8988T (cell line): ENCODE measurements at places on chromosomes 11 and 22.

- no peak for DNase-seq
Observed at GRCh38 chr11:56637500-56637899, 4.7 kb downstream of the OR5AP2 start.

DNA sequence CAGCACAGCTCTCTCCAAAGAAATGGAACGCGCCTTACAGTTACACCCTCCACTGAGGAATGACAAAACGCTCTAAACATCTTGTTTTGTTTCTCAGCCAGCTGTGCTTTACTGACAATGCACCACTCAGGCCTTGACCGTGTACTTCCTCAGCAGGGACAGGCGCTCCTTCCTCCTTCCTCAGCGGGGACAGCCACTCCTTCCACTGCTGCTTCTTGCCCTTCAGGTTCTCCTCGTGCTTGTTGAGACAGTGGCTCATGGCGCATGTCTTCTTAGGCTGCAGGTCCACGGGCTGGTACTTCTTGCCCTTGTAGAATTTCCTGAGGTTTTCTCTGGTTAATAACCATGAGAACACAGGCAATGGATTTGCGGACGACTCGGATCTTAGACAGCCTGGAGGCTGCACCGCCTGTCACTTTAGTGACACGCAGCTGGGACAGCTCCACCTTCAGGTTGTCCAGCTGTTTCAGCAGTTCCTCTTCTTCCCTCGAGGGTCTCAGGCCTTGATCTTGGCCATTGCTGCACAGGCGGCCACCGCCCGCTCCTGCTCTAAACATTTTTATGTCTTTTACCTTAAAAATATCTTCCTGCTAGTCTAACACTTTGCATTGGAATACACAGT, 613.8 kb downstream of the BRD1 start:
- DNase-seq: no peak

DNA sequence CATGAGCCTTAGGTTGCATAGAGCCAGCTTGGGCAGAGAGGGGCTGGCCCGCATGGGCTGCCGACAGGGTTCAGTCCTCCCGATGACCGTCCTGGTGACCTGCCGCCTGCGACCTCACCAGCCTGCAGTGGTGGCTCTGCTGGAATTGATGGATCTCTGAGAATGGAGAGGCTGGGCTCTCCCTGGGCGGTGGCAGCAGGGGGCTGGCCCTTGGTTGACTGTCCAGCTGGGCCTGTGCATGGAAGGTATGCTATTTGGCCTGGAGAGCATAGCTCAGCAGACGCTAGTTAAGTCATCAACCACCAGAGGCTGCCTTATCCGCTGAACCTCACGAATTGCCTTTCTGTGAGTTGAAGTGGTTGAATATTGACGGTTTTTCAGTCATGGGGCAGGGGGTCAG, 19.7 kb downstream of the GRAMD4 start:
- no peak for DNase-seq

DNA sequence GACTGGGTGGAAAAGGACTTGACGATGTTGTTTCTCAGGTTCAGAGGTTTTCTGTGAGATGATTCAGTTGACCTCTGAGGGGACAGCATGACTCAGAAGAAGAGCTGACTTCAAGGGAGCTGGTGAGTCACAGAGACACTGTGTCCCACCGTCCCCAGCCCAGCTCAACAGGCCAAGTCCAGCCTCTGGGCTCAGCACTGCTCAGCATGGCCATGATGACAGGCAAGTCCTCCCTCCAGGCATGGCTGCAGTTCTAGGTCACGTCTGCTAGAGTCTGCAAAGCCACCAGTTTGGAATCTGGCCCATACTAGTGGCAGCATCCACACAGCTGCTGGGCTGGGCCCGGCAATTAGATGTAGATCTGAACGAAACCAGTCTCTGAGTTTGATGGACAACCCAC, 12.9 kb downstream of the TRIM29 start:
- DNase-seq: no peak

DNA sequence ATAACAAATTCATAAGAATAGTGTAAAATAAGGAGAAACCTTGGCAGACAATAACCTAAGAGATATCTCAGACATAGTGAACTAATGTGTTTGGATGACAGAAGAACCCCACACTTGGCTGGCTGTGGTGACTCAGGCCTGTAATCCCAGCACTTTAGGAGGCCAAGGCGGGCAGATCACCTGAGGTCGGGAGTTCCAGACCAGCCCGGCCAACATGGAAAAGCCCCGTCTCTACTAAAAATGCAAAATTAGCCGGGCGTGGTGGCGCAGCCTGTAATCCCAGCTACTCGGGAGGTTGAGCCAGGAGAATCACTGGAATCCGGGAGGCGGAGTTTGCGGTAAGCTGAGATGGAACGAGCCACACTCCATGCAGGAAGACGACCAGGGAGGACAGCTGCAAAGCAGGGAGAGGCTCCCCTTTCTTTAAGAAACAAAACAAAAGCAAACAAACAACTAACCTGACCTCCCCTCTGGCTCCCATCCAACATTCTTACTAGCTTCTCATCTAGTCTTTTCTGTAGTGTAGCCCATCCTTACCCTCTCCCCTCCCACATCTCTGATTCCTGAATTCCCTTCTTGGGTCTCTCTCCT, 84.2 kb downstream of the ZNF280B start:
- DNase-seq: no peak

DNA sequence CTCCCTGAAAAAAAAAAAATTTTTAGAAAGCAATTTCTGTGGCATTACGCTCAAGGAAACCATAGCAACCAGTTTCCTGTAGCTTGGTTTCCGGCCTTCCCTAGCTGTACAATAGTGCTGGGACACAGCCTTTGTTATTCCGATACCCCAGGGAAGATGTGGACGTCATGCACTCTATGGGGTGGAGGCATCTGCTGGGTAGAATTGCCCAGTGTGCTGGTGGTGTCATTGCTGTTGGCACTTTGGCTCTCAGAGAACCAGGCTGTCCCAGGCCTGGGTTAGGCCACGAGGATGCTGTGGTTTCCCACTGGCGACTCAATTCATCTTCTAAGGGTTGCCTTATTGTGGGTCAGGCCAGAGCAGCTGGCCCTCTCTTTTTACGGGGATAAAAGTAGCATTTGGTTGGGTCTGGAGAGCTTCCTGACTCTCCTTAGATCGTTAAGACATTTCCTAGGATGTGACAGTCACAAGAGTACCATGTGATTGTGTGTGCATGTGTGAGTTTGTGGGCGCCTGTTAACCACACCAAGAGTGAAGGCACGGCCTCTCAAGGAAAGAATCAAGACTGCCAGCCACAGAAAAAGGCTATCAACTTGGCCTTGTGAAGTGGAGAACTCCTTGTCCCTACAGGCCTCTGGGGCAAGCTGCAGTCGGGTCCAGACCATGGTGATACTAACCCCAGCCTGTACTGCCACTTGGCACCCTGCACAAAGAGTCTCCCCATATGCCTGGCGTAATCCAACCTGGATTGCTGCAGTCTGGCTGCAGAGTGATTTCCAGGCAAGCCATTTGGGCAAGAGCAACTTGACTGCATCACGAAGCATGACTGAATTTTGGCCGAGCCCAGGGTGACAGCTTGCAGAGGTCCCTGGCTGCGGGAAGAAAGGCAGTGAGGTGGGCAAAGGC, 35.9 kb upstream of the NAV2 start:
- DNase-seq: no peak

- DNase-seq: no peak
Observed at GRCh38 chr11:86625544-86625943, 46.9 kb downstream of the ME3 start.

GRCh38 chr22:44901301-44901700, 108.5 kb downstream of the PHF21B start:
- DNase-seq: no peak

DNA sequence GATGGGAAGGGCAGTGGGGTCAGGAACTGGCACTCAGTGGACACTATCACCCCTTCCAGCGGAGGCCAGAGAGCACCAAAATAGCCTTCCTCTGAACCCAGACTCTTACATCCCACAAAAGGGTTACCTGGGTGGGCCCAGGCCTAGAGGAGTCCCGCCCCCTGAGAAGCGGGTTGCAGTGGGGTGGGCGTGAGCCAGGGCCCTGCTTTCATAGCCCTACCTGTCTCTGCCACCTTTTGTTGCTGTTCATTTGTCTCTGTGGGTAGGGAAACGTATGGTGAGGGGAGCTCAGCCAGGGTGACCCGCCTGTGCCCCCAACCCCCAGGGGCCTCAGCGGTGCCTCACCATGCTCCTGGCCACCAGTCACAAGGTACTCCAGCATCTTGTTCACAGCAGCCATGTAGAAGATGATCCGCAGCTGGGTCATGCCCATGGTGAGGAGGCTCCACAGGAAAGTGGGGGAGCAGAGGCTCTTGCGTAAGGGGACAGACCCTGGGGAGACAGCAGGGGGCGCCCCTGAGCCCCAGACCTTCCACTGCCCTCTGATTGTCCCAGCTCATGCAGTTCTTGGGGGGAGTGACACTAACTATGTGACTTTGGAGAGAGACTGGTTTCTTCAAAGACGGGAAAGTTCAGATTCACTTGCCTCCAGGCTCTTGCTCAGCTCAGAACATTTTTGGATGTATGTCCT, 24.0 kb downstream of the SLC43A1 start:
- DNase-seq: no peak

- DNase-seq: no peak
Observed at GRCh38 chr11:12459374-12459773, 82.0 kb downstream of the PARVA start.

DNA sequence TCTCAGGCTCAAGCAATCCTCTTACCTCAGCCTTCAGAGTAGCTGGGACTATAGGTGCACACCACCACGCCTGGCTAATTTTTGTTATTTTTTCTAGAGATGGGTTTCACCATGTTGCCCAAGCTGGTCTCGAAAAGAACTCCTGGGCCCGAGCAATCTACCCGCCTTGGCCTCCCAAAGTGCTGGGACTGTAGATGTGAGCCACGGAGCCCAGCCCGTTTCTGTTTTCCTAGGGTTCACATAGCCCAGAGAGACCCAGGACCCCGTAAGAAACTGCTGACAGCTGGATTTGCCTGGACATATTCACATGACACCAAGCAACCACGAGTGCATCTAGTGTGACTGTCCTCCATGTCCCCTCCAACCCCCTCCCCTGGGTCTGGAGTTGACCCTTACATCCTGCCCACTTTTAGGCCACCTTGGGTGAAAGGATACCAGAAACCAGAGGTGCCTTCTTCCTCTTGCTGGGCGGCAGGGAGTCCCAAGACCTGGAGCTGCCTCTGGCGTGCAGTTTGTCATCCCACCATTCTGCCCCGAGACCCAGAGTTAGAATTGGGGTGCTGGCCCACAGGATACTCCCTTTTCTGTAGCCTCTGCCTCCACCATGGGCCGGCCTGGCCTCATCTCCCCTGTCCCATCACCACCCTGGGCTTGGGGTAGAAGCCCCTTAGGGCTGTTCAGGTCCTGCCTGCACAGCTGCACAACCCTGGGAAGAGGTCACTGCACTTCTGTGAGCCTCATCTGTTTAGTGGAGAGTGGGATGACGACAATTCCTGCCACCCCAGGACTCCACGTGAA, 3.7 kb upstream of the RIN1 start:
- peak; percentile 8 for DNase-seq

- no peak for DNase-seq
Observed at GRCh38 chr11:60858731-60859464, 3.1 kb upstream of the PTGDR2 start.

DNA sequence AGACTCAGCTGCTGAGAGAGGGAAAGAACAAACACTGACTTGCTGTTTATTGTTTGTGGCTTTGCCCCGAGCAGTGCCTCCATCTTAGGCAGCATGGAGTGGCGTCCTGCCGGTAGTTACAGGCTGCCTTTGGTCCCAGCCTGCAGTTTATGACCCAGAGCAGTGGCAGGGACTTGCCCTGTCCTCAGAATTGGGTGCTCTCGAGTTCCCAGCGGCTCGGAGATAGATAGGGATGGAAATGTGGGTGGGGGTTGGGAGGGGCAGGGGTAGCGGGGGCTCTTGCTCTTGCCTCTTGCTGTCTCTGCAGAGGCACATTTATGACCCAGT, 3.1 kb downstream of the ALX4 start:
- no peak for DNase-seq

DNA sequence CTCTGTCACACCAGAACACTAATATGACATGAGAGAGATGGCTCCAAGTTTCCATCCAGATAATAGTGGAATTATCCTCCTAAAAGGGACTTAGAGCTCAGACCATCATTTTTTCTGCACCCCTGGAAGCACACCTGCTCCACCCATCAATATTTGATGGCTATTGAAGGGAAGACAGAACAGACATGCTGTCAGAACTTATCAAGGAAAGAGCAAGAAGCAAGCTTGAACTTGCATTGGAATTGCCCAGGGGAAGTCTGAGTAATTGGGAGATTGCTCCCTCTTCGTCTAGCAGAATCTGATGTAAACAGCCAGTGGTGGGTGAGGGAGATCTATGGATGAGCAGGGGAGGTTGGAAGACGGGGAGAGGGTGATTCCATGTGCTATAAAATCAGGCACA, 874.4 kb upstream of the TENM4 start:
- DNase-seq: no peak

- no peak for DNase-seq
Observed at GRCh38 chr11:2483426-2483825, 38.6 kb downstream of the KCNQ1 start.

GRCh38 chr22:24584166-24584790, 8.6 kb downstream of the LRRC75B start:
- DNase-seq: no peak

- DNase-seq: no peak
Observed at GRCh38 chr22:24181088-24181995, at the start of gene SUSD2. Gene SUSD2, plus strand, starts transcription at chr22:24181487. Its CDS starts 33 bp downstream, at chr22:24181520.

DNA sequence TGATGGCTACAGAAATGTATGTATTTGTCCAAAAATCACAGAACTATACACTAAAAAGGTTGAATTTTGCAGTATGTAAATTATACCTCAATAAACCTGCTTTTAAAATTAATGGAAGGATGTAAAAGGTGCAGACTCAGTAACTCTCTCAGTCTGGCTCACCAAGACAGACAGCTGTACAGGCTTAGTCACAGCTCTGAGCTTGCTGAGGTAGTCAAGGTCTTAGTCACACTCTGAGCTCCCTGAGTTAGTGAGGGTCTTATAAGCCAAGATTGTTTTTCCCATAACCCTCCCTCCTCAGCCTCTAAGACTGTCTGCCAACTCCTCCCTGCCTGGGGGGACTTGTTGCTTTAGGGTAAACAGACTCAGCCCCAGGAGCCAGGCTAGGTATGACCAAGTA, 59.3 kb upstream of the IZUMO1R start:
- no peak for DNase-seq

- no peak for DNase-seq
Observed at GRCh38 chr11:106271686-106272085, 194.2 kb downstream of the AASDHPPT start.

GRCh38 chr11:119093942-119094815, 7.5 kb downstream of the DPAGT1 start:
- DNase-seq: no peak
